Right renal cortex interstitium (tissue), 3 donors: ENCODE measurements at places on chromosomes 16 and 17. TPM values are rescaled to one million over a fixed set of nuclear protein-coding genes. Genes with fewer than 3 reads are reported as not detected.

PRKCB gene
- polyA plus RNA-seq = 3.9 TPM

DNA sequence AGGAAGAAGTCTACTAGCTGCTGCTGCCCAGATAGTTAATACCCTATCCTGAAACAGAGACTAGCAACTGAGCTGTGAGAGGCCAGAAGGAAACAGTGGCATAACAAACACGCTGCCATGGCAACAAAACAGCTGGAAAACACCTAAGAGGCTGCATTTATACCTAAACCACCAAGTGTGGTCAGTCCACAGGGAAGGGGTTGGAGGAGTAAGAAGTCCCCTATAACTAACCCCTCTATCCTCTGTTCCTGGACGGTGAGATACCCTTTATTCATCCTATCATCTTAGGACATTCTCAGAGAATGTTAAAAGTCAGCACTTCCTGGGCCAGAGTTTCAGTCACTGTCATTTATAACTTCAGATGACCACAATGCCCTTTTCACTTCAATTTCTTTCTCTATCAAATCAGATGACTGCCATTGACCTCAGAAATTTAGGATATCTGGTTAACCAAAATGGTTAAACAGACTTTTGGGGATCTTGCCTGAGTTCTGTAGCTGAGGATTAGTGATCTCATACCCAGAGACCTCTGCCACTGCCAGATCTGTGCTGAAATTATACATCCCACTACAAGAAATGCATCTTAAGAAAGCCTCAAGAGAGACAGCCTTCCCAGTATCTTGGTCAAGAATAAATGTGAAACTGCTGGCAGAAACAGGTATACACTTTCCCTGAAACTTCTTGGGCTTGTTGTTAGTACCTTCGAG is 36.2 kb downstream of the STH start:
- DNase-seq = no peak

- no peak for DNase-seq
Observed at GRCh38 chr17:74426551-74427047, 5.3 kb upstream of the GPRC5C start.

GRCh38 chr16:27450196-27450549 is 48.2 kb downstream of the IL21R start:
- DNase-seq = no peak

DNA sequence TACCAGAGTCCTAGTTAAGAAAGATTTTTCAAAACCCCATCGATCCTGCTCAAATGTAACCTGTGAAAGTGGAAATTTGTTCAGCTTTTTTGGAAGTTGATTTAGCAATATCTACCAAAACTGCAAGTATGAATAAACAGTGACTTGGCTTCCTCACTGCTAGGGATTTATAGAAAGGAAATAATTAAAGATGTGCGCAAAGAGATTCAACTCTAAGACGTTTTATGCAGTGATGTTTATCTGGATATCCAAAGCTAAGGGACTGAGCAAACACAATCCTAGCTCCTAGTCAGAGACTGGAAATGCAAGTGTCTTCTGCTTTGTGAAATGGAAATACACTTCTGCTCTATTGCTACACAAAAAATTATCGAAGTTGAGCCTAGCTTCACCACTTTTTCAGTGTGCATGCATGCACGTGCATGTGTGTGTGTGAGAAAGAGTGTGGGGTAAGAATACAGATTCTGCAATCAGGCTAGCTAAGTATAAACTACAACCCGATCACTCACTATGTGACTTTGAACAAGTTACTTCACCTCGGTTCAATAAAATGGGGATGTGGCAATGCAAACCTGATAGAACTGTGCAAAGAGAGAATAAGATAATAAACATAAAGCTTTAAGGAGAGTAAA is 52.1 kb upstream of the FOXF1 start:
- no peak for DNase-seq

GRCh38 chr17:73474370-73474988 is 162.7 kb upstream of the CDC42EP4 start:
- DNase-seq = no peak

FAM83G gene
- polyA plus RNA-seq = 5.8 TPM

GRCh38 chr16:72517154-72517553 is 345.2 kb upstream of the PMFBP1 start:
- DNase-seq = no peak

- no peak for DNase-seq
Observed at GRCh38 chr17:73759324-73759723, 115.1 kb upstream of the SDK2 start.

DNA sequence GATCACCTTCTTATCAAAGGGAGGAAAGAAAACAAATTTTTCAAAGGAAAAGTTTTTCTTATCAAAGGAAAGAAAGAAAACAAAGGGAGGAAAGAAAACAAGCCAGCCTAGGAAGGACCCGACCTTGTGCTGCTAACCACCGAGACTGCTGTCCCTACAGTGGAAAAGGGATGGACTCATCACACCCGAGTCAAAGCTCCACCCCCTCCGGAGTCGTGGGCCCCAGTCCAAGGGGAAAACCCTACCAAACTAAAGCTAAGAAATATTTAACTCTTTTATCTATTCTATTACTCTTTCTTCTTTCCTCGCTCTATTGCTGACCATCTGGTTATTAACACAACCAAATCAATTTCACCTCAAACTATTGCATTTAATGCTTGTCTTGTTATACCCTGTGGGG is 6.1 kb upstream of the ENDOV start:
- no peak for DNase-seq

GRCh38 chr16:80231888-80232287 is 308.9 kb upstream of the DYNLRB2 start:
- no peak for DNase-seq

MT1M gene
- not detected for polyA plus RNA-seq

GRCh38 chr17:78223061-78223460 is 8.4 kb upstream of the TMEM235 start:
- DNase-seq = no peak

DNA sequence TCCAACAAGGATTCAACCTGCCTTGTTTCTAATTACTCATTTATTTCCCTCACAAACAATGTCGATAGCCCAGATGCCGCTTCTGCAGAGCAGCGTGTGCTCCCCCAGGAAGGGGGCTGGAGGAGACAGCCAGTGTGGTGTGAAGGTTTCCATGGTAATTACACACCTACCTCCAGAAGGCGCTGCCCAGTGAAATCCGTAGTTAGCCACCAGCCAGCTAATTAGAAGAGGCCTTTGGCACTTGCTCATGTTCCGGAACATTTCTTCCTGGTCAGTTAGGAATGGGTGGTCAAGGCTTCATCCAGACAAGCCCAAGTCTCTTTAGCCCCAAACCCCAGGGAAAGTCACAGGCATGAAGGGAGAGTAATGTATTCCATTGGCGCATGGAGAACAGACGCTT is 342.5 kb upstream of the C16orf82 start:
- no peak for DNase-seq

GRCh38 chr17:73343168-73343634 is 31.4 kb upstream of the CDC42EP4 start:
- no peak for DNase-seq

DNA sequence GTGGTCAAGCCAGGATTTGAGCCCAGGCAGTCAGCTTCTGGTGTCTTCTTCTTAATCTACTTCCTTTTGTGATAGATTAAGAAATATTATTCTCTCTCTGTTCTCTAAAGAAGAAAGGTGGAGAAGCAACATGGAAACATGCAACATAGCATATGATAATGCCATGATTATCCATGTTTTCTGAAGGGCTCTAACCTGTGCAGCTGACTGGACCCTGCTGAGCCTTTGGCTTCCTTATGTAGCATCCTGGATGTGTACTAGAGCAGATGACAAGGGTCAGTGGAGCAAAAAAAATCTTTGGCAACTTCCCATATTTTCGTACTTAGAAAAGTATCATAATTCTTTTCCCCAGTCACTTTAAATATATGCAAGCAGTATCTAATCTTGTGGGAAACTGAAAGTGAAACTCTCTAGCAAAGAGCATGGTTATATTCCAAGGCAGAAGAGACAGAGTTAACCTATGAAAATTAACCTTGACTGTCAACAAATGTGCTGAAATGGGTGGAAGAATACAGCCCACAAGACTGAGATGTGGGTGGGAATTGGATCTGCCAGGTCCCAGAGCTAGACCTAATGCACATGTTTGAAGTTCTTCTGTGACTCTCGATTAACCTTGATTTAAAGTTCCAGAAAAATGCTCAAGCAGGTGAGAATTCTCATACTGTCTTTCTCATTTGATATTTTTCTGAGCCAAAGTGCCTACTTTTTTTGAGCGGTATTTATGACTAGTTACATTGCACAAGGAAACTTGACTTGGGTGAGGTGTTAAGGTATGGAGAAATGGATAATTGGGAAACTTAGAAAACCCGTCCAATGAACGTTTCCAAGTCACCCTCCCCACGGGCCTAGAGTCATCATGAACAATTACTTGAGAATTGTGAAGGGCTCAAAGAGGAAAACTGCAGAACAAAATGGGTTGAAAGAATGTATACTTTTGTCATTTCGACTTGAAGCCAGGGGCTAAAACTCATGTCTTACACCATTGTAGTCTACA is 248.6 kb downstream of the FTO start:
- DNase-seq = peak; percentile 23

DNA sequence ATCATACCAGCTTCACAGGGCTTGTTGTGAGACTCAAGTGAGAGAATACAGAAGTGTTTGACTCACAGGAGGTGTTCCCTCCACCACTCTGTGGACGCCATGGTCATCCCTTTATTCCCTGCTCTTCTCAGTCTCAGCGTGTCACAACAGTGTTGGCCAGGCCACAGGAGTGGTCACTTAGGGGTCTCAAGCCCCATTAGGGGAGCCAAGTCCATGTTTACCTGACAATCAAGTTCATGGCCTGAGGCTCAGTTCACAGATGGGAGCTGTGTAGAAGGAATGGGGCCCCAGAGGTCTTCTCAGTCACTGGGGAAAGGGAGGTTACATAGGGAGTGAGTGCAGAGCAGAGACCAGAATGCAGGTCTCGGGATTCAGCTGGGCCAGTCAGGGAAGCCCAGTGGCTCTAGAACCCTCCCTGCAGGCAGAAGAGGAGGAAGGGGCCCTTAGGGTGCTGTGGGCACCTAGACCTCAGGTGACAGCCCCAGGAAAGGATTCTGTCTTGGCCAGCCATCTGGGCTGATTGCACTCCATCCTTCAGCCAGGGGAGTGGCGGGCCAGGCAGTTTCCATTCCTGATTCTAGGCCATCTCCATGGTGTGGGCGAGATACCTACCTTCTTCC is 9.5 kb upstream of the CENPT start:
- no peak for DNase-seq

TMEM235 gene
- polyA plus RNA-seq = not detected

DNA sequence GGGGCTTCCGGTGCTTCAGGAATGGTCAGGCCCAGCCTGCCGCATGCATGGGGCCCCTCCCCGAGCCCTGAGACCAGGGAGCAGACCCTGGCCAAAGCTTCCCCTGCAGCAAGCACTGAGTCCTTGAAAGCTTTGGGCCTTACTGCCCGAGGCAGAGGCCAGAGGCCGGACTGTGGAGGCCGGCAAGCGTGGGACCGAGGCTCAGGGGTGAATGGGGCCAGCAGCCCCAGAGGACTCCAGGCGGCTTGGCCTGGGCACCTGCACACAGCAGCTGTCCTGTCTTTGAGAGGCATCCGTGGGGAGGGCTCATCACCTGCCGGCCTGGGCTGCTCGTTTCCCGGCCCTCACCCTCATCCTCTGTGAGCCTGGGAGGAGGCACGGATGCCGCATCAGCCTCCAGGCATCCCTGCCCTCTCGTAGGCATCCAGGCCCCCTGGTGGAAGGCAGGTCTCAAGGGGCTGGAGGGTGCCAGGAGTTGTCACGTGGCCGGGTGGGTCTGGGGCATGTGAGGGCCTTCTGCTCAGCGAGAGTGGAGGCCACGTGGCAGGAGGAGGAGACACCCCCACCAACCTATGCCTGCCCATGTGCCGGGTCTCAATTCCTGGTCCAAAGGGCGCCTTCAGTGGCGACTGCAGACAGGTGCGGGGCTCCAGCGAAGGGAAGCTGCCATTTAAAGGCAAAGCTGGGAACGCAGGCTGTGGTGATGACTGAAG is 31.4 kb downstream of the CACNA1H start:
- no peak for DNase-seq

SLC5A11 gene
- 5.9 TPM for polyA plus RNA-seq

KRT28 gene
- polyA plus RNA-seq = not detected
